ENCODE measurements at places on chromosomes 12 and 14.

DNA sequence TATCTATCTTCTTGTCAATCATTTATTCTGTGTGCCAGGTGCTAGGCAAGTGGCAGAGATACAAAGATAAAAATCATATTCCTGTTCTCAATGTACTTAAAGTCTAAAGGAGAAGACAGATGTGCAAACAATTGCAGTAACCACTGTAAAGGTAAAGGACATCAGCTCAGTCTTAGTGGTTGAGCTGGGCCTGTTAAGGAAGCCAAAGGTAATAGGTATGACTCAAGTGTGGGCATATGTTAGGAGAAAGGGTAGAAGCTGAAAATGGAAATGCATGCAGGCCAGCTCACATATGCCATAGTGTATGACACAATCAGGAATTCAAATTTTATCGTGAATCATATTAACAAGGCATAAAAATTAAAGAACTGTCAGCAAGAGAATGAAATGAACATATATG lies 49.8 kb downstream of the FAR2 start:
- no peak for DNase-seq

GRCh38 chr14:32400480-32400879 lies 71.4 kb downstream of the AKAP6 start:
- no peak for DNase-seq

- DNase-seq = no peak
Measured at GRCh38 chr14:105935384-105935783, 409.0 kb downstream of the TMEM121 start.

GRCh38 chr12:82896277-82896676 lies 209.6 kb downstream of the TMTC2 start:
- DNase-seq = no peak

DNA sequence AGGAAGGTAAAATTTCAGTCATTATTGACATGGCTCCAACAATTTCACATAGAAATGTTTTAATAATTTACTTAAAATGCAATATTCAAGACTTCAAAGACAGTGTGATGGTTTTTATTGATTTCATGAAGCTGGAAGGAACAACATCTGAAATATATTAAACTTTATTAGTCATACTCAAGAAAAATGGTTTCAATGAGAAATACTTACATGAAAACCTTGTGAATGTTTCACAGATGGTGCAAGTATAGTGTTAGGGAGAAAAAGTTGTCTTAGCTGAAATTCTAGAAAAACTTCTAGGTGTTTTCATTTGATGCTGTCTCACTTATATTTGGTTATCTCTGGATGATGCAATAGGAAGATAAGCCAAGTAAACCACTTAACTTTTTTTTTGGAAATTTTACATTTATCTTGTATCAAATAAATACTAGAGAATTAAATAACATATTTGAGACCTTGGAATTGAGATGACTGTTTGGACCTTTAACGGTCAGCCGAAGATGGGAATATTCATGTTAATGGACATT lies 65.5 kb downstream of the PELI2 start:
- DNase-seq = no peak

DNA sequence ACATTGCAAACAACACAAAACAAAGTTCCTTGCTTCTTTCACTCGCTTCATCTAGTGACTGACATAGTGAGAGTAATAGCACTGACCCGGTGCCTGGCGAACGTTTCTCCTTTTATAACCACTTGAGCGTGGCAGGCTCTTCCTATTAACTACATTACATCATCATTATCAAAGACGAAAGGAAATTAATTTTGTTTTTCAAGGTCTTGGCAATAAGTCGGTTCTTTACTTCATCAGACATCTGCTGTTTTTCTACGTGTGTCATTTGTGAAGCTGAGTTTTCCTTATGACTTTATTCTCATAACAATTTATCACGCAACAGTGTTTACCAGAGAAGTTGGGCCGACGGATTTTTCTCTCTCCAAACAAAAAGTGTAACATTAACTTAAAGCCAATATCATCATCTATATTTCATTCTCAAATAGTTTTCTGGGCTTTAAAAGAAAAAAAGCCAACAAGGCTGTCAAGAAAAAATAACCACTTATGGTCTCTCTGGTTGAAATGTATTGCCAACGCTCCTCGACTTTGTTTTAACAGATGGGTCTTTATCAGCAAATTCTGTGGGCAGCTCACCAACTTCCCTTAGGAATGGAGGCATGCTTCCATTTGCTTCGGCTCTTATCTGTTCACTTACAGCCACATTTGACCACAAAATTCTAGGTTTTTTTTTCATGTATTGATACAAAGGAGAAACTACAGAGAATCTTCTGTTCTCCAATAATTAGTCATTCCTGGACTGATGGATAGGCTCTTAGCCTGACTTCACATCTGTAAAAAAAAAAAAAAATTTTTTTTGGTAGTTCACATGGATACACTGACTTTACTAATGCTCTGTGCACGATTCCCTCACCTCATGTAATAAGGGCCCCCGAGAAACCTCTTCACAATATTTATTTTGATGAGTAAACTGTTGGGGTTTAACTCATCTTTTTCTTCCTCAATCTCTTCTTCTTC lies 97.1 kb upstream of the CDKN3 start:
- DNase-seq = no peak

DNA sequence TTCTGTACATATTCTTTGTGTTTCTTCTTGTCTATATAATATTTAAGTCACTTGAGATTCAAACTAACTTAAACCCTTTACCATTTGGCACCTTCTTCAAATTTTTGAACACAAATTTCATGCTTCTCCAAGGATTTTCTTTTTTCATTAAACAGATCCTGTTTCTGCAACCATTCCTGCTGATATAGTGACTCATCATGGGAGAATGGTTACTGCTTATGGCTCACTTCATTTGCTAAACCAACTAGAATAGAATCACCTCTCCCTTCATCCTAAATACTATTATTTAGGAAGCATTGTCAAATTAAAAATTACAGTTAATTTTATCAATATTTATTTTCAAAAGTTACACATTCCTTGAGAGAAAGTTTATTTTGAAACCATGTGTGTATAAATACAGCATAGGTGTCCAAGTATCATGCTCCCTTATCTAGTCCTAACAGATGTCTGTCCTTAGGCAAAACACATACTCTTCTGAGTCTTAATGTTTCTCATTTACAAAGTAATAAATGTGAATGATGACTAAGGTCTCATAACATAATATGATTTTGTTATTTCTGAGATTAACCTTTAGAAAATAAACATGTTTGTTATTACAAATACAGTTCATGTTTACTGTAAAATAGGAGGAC lies 40.7 kb downstream of the PLCZ1 start:
- DNase-seq = no peak

DNA sequence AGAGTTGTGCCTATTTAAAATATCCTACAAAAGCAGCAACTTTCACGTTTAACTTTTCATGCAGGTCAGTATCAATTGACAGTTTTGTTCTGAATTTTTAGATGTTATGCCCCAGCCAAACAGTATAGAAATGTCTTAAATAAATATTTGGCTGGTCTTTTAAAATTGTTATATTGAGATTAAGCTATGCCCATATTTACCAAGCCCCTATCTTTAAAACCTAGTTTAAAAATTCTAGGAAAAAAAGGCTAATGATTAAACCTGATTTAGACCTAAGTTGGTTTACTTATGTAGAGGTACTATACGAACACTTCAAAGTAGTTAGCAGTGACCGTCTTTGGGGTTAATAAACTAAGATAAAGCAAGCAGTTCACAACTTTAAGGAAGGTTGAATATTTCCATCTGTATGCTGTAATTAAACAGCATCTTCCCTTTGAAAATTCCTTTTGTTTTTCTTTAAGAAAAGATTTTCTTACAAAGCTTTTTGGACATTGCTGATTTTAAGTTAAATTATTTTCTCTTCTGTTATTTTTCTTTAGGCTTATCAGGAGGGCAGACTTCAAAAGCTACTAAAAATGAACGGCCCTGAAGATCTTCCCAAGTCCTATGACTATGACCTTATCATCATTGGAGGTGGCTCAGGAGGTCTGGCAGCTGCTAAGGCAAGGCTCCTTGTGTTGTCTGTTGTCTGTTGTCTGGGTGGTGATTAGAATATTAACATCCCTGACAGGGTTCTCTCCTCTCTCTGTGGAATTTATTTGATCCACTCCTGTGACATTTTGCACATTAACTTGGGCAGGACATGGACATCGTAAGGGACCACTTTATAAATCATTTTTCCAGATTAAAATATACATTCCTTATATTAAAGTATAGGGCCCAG lies 7.5 kb downstream of the EID3 start:
- no peak for DNase-seq

- no peak for DNase-seq
Measured at GRCh38 chr12:53700567-53700966, 24.7 kb upstream of the ATP5MC2 start.

DNA sequence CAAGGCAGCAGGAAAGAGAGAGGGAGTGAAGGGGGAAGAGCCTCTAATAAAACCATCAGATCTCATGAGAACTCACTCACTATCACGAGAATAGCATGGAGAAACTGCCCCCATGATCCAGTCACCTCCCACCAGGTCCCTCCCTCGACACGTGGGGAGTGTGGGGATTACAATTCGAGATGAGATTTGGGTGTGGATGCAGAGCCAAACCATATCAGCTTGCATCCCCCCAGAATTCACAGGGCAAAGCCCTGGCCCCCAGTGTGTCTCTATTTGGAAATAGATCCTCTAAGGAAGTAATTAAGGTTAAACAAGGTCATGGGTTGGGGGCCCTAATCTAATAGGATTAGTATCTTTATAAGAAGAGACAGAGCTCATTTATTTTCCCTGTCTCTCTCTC lies 56.1 kb upstream of the TCL1A start:
- DNase-seq = no peak

DNA sequence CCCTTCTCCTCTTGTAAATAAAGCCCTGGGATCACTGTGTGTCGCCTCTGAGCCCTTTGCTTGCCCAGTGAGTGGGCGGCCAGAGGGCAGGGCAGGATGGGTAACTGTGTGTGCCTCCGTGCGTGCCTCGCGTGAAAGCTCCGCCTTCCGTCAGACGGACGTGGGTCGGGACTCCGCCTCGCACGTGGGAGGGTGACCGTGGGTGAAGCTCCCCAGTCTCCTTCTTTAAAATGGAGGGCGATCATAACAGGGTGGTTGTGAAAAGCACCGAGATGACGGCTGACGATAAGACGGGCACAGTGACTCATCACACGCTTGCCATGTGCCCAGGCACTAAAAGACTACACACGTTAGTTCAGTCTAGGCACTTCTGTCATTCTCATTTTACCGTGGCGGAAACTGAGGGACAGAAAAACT lies 9.2 kb downstream of the PHB2 start:
- peak; percentile 73 for DNase-seq

GRCh38 chr12:123133701-123134100 lies 17.2 kb downstream of the PITPNM2 start:
- no peak for DNase-seq

DNA sequence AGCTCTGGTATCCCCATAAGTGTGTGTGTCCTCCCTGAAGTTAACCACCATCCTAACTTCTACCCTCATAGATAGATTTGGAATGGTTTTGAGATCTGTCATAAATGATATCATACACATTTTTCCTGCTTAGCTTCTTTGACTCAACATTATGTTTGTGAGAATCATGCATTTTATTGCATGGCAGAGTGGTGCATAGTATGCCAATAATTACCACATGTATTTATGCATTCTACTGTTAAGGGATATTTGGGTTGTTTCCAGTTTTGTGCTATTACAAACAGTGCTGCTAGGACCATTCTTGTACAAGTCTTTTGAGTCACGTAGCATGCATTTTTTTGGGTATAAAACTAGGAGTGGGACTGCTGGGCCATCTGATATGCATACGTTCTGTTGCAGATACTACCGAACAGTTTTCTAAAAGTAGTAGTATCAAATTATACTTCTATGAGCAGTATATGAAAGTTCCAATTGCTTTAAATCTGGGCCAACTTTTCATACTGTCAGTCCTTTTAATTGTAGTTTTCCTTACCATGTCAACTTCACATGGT lies 13.4 kb downstream of the GRIP1 start:
- DNase-seq = no peak

DNA sequence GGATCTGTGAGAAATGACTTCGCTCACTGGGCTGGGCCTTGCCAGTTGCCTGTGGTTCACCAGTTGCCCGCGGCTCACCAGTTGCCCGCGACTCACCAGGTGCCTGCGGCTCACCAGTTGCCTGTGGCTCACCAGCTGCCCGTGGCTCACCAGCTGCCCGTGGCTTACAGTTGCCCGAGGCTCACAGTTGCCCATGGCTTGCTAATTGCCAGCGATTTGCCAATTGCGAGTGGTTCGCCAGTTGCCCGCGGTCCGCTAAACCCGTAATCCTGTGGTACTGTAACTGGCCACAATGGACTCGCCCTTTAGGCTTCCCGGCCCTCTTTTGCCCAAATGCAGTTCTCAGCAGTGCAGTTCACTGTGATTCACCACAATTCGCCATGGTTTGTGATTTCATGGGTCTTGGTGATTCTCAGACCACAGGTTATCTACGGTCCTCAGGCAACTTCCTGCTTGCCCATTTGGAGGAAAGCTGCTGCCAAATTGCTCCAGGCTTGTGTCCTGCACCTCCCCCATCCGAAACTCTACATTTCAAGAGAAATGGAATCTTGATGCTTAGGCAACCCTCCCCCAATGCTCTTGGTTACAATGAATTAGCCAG lies 15.0 kb upstream of the MEG3 start:
- no peak for DNase-seq

GRCh38 chr12:24913130-24913529 lies 35.8 kb downstream of the BCAT1 start:
- no peak for DNase-seq

DNA sequence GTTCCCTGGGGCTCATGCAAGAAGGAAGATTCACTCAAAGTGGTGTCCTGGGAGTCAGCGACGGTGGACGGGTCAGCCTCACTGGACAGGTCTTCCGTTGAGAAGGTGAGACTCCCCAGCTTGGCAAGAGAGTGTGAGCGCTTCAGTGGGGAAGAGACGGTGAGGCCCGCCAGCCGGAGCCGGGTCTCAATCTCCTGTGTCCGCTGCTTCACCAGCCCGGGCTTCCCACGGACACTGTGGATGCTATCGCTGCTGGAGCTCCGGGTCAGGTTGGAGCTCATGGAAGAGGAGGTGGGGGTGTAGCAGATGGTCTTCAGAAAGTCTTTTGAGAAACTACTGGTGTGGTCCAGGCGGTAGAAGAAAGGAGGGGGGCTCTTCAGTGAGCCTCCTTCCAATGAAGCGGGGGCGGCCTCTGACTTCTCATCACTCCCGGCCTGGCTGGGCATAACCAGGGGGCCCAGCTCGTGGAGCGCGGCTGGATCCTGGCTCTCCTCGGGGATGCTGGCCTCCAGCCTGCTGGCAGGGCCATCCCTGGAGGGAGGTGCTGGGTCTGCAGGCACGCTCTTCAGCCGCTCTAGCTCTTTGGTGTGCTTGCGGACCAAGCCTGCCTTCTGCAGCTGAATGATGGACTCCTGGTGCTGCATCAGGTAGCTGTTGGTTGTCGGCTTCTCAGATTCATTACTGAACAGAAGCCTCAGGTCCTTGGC lies 56.9 kb upstream of the CORO1C start:
- no peak for DNase-seq

GRCh38 chr12:129551441-129551840 lies 352.4 kb downstream of the TMEM132D start:
- DNase-seq = no peak

GRCh38 chr12:28367326-28367725 lies 177.1 kb downstream of the CCDC91 start:
- no peak for DNase-seq

- no peak for DNase-seq
Measured at GRCh38 chr12:24900196-24900595, 48.7 kb downstream of the BCAT1 start.

GRCh38 chr12:129393357-129393937 lies 510.4 kb downstream of the TMEM132D start:
- DNase-seq = no peak

- no peak for DNase-seq
Measured at GRCh38 chr12:62716866-62717525, 218.0 kb downstream of the PPM1H start.

- DNase-seq = no peak
Measured at GRCh38 chr14:51836417-51836816, 24.0 kb upstream of the GNG2 start.
